ENCODE measurements at places on chromosomes 16 and 17.

GRCh38 chr17:70086516-70086915 lies 11.5 kb downstream of the KCNJ16 start:
- no peak for DNase-seq

GRCh38 chr16:47182318-47182717 lies 38.6 kb upstream of the NETO2 start:
- no peak for DNase-seq

DNA sequence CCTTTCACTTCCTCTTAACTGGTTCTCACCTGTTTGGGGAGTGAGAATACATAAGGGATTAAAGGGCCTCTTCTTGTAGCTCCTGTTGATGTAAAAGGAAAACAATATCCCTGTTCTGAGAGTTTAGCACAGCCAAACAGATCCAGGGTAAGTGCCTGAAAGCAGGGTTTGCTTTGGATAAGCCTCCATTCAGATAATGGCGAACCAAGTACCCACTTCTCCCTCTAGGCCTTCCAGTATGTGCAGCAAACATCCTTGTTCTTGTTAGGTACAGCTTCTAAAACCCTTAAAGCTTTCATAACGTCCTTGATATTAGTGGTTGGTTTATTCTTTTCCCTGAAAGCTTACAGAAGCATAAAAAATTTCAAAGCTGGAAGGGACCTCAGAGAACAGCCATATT lies 130.6 kb upstream of the DNAH9 start:
- DNase-seq: no peak

- DNase-seq: no peak
Observed at GRCh38 chr17:82860606-82861392, 21.0 kb upstream of the ZNF750 start.
